ENCODE measurements at places on chromosomes 11 and 22.

- no peak for DNase-seq
Measured at GRCh38 chr11:69089258-69089657, 40.5 kb downstream of the TPCN2 start.

DNA sequence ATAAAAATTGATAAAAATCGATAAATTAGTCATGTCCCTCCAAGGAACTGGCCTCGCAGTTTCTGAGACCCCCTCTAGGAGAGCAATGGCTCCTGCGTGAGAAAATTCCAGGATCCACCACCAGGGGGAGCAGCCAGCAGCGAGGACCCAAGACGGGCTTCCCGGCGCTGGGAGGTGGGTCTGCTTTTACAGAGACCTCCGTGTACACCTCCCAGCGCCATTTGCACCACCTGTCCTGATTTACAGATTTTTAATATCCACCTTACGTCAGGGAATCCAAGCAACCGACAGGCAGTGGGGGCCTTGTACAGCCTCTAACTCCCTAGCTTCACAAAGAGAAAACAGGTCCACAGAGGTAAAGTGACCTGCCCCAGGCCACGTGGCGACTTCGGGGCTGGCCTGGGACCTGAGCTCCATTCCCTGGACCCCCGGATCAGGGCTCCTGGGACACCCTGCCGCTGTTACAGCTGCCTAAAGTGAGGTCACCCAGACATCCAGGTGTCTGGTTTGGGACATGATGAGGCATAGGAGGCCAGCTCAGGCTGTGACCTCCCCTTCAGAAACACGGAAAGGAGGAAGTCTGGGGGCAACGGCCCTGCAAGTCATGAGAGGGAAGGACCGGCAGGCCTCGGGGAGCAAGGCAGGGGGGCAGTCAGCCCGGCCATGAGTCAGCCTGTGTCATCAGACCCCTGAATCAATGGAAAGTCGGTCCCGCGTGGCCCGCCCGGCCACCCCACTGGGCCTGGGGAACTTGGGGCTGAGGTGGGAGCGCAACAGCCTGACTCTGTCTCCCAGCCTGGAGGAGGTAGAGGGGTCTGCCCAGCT is 3.5 kb downstream of the OSM start:
- peak; percentile 78 for DNase-seq

GRCh38 chr22:20498913-20499312 is 3.3 kb upstream of the KLHL22 start:
- no peak for DNase-seq

GRCh38 chr22:25161017-25161915 is 38.4 kb upstream of the CRYBB3 start:
- DNase-seq, result no peak

GRCh38 chr22:35376728-35377472 is 4.0 kb upstream of the HMOX1 start:
- DNase-seq, result peak; percentile 87

GRCh38 chr11:63920939-63921417 is 4.0 kb upstream of the RCOR2 start:
- DNase-seq, result no peak

All from right lobe of liver (tissue), 6 donors.